Activated effector memory CD4-positive, alpha-beta T cell treated with Interleukin-2 at 50 U/mL for 16 hours (primary cell): ENCODE measurements at places on chromosomes 5 and 9.

GRCh38 chr9:34896112-34896511 is 62.0 kb upstream of the PHF24 start:
- DNase-seq = no peak

DNA sequence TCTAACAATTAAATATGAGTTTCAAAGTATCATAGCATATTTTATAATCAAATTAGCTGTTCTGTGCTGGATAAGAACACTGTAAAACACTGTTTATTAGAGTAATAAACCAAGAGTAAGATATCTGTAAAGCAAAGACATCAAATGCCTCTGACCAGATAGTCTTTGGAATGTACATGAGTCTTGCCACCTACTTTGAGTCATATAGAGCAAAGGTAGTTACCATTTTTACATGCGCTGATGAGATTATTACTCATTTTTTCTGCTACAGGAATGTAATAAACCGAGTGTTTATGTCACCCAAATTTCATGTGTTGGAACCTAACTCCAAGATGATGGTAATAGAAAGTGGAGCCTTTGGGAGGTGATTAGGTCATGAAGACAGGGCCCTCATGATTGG is 654.5 kb downstream of the CETN3 start:
- DNase-seq = no peak

- DNase-seq = no peak
Observed at GRCh38 chr5:168699002-168699401, 119.8 kb upstream of the PANK3 start.

DNA sequence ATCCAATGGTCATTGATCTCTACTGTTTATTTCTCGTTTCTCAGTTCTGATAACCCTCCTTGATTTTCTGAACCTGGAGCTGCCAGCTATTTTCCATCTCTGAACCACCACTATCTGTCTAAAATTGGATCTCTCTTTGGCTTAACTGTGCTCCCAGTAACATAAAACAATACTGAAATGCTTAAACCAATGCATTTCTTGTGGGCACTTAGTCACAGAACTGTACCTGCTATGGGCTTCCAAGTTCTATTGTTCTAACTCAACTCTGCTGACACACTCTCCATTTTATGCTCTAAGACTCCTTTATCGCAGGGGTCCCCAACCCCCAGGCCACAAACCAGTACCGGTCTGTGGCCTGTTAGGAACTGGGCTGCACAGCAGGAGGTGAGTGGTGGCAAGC is 120.6 kb downstream of the LHFPL2 start:
- no peak for DNase-seq

- no peak for DNase-seq
Observed at GRCh38 chr5:33817301-33817700, 74.5 kb downstream of the ADAMTS12 start.

- peak; percentile 22 for DNase-seq
Observed at GRCh38 chr5:154756009-154756867, 1.1 kb downstream of the LARP1 start.

DNA sequence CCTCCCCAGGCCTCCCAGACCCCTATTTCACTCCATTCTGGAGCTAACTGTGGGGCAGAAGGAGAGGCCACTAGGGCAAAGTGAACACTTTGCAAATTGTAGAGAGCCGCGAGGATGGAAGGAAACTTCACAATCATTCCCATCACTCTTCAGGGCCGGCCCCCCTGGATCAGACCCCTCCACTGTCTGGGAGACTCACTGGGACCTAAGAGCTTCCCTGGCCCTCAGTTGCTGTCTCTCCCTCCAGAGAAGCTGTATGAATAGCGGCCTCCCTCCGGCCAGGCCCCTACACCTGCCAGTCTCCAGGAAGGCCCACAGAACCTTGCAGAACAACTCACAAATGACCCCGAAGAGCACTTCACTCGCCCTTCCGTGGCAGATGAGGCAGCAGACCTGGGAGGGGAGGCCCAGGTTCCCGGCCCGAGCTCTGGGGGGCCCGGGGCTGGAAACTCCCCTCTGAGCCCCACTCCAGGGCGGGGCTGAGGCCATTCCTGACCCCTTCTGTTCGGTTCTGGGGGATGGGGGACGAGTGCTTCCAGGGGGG is 141.9 kb upstream of the IER5L start:
- no peak for DNase-seq

GRCh38 chr9:130640681-130641080 is 23.7 kb upstream of the PRDM12 start:
- no peak for DNase-seq

- DNase-seq = no peak
Observed at GRCh38 chr5:170743876-170744212, 39.7 kb upstream of the GABRP start.

- DNase-seq = no peak
Observed at GRCh38 chr5:142779163-142779840, 9.1 kb downstream of the ARHGAP26 start.

- no peak for DNase-seq
Observed at GRCh38 chr5:53194086-53194485, 84.5 kb upstream of the MOCS2 start.

DNA sequence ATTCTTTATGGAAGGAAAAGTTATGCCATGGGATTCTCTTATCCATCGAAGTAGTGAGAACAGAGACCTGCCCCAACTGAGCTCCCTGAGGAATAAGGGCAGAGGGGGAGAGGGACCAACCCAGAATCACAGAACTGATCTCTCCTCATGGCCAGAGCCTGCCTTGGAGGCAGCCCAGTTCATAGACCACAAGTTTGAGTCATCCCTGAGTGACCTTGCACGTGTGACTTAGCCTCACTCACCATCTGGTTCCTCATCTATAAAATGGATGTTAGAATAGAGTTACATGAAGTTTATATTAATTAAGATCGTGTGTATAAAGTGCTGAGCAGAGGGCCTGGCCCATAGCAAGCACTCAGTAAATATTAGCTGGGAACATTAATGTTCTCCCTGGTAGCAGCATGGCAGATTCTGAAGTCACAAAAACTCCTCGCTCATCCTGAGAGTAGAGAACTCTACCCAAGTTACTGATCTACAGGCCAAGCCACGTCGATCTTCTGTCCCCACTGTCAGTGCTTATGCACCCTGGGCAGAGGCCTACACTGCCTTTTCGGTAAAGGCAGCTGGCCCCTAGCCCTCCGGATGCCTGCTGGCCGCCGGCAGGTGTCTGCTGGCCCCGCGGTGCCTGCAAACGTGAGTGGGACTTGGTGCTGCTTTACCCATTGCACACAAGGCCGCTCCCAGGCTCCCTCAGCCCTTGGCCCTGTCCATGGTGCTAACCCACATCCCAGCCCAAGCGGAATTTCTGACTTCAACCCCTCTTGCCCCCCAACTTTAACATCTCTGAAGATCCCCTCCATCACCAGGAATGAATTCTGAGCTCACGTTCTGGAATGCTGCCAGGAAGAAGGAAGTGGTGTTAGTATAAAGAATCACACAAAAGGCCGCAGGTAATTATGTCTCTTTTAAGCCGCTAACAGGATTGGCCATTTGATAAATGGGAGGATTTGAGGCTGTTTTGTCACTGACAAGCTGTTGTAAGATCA is 61.1 kb upstream of the ARAP3 start:
- no peak for DNase-seq

- DNase-seq = no peak
Observed at GRCh38 chr5:172509405-172509781, 55.1 kb upstream of the SH3PXD2B start.

DNA sequence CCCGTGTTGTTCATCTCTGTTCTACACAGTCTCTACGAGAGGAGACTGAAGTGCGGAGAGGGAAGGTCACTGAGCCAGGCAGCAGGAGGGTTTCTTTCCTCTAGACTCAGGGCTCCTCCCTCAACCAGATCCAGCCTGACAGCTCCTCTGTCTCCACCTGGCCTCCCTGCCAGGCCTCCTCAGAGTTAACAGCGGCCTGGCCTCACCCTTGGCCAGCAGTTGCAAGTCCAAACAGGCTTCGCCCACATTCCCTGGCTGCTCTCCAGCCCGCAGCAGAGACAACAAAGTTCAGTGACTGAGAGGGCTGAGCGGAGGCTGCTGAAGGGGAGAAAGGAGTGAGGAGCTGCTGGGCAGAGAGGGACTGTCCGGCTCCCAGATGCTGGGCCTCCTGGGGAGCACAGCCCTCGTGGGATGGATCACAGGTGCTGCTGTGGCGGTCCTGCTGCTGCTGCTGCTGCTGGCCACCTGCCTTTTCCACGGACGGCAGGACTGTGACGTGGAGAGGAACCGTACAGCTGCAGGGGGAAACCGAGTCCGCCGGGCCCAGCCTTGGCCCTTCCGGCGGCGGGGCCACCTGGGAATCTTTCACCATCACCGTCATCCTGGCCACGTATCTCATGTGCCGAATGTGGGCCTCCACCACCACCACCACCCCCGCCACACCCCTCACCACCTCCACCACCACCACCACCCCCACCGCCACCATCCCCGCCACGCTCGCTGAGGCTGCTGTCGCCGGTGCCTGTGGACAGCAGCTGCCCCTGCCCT is at the start of gene HRCT1:
Gene HRCT1, plus strand, starts transcription at position 291 of the 768 bp plus-strand sequence. Its CDS starts 86 bp downstream, at position 377.
- DNase-seq = no peak

GRCh38 chr5:110909950-110910349 is 161.6 kb upstream of the TSLP start:
- no peak for DNase-seq

DNA sequence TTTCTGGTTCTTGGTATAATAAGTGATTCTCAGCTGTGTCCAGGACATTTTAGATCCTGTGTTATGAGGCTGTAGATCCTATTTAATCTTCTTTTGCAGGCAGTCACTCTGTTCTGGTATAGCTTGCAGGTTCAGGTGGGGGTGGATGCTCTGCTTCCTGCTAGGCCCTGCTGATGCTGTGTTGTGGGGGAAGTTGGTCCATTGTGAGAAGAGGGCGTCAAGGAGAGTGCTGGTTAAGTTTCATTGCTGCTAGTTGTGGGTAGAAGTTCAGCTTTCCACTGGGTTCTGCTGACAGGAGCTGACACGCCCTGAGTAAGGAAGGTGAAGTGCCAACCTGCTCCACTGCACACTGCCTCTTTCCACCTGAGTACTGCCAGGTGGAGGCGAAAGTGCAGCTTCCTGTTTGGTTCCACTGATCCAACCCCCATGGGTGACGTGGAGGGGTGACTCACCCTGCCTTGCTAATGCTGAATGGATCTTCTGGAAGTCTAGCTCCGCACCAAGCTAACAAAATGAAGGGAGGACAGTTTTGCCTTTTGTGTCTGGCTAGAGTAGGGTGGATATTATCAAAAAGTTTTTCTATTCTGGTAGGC is 16.3 kb downstream of the NMRK1 start:
- peak; percentile 49 for DNase-seq

DNA sequence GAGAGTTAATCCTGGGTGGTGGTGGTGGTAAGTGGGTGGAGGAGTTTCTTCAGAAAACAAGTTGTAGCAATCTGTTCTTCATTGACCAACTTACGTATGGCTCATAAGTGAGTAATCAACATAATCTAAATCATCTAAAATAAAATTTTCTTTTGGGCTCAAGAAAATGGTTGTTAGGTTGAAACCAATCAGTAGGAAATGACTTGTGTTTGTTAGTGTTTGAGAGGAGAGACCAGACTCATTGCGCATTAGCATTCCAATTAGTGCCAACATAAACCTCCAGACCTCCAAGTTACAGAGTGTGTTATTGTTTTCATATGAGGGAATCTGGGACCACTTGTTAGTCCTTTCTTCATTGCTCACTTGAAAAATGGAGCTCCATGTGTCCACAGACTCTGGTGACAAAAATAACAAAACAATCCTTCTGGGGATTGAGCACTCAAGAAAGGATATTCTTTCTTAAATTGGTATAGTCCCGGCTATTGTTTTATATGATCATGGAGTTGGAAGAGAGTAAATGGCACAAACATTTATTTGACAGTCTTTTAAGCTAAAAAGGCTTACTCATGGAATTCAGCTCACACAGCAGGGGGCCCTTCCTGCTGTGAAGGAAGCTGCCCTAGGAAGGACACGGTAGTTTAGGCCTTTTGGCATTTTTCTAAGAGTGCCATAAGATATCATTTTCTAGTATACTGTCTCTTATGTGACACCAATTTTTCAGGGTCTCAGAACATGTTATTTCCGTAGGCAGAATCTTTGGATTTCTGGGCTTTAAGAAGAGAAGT is 441.1 kb downstream of the EBF1 start:
- DNase-seq = no peak

DNA sequence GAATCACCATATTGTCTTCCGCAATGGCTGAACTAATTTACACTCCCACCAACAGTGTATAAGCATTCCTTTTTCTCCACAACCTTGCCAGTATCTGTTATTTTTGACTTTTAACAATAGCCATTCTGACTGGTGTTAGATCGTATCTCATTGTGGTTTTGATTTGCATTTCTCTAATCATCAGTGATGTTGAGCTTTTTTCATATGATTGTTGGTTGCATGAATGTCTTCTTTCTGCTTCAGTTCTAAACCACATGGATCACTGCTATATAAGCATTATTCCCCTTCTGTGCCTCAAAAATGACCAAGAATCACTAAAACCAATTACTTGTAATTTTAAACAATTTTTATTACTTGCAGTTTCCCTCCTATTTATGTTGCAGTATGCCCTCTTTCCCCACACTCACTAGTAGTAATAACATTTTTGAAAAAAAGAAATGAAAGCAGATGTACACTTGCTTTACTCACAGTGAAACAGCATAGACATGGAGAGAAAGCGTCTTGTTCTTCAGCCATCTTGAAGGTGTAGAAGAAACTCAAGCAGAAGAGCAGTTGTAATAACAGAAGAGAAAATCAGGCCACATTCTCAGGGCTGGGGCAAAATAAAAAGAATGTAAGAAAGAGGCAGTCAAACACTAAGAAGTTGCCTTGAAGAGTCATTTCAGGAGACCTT is 4.5 kb upstream of the TMEM252 start:
- DNase-seq = no peak

DNA sequence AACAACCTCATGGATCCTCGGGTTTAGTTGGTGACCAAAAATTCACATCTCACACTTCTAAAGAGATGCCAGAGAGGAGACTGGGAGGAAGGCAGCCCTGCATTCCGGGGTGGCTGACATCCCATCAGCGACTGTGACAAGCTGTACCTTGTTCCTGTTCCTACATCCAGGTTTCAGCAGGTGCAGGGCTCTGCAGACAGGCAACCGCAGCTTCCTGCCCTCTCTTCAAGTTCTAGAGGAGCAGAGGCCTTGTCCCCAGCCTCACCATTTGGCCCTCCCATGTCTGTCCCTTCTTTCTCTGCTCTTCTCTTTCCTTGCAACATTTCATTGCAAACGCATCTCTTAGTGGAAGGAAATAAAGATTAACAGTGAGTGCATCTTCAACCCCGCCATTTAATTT is 454.6 kb downstream of the IRX1 start:
- no peak for DNase-seq

- DNase-seq = no peak
Observed at GRCh38 chr5:126976520-126977172, 53.7 kb downstream of the MARCHF3 start.

DNA sequence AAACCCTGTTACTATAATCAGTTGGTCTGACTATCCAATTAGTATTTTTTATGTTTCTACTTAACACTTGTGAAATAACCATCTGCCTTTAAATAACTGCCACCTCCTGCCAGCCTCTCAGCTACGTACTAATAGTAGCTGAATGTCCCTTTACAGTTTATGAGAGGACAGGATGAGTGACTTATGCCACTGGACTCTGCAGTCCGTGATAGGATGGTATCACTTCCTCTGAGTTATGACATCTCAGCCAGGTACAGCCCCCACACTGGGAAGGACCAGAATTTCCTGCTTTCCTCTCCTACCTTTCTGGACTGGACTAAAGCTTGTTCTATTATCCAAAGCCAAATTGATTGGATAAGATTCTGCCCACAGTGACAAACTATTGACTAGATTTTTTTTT is 102.9 kb downstream of the ZFAND5 start:
- DNase-seq = no peak

- DNase-seq = no peak
Observed at GRCh38 chr5:75281716-75282465, 45.2 kb upstream of the ANKRD31 start.
